Choroid plexus epithelial cell (primary cell): ENCODE measurements at places on chromosomes 3 and 15.
A peak's percentile ranks its signal among the peaks of the same experiment; 100 is the strongest.

- DNase-seq: peak; percentile 51
Measured at GRCh38 chr3:146159037-146159436, 1.9 kb downstream of the PLOD2 start.

DNA sequence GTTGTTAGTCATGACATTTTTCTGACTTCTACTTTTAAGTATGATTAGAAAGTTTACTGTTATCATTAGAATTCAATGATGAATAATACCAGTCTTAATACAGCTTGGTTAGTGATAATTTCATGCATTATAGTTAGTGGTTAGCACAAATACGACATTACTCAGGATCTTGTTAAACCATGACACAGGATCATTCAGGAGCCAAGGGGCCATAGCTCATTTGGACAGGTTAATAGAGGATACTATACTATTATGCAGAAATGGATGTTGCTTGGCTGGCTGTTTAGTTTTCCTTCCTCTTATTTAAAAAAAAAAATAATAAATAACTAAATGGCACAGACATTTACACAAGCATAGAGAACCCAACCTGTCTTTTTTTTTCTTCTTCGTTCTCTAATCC lies 55.5 kb downstream of the NSUN3 start:
- DNase-seq: no peak

- DNase-seq: peak; percentile 73
Measured at GRCh38 chr3:128395500-128396162, 71.1 kb downstream of the DNAJB8 start.

DNA sequence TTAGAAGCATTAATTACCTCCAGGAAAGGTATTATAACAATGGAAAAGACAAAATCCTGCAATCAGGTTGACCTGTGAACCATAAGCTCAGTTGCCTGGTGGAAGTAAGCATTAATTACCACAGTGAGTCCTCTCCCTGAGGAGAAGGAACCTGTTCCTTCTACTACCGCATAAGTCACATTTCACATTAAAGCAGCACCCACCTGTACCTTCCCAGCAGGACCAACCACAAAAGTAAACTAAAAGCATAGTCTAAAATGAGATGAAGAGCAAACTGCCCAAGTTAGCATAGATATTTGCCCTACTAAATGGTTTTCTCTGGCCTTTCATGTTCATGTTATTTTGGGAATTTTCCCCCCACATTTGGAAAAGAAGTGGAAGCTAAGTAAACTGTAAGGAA lies 78.2 kb downstream of the EFL1 start:
- no peak for DNase-seq

GRCh38 chr3:39142067-39142466 lies 11.3 kb downstream of the CSRNP1 start:
- DNase-seq: no peak

- peak; percentile 86 for DNase-seq
Measured at GRCh38 chr3:122560680-122561079, 3.4 kb downstream of the PARP9 start.

DNA sequence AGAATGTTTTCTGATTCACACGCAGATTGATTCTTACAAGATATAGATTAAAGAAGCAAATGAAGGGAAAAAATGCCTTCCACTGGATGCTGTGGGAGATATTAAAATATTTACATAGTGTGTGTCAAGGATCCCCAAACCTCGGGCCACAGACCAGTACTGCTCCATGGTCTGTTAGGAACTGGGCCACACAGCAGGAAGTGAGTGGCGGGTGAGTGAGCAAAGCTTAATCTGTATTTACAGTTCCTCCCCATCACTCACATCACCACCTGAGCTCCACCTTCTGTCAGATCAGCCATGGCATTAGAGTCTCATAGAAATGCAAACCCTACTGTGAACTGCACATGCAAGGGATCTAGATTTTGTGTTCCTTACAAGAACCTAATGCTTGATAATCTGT lies 552.6 kb upstream of the GOLIM4 start:
- no peak for DNase-seq

- no peak for DNase-seq
Measured at GRCh38 chr3:46671541-46672348, 21.7 kb downstream of the ALS2CL start.

DNA sequence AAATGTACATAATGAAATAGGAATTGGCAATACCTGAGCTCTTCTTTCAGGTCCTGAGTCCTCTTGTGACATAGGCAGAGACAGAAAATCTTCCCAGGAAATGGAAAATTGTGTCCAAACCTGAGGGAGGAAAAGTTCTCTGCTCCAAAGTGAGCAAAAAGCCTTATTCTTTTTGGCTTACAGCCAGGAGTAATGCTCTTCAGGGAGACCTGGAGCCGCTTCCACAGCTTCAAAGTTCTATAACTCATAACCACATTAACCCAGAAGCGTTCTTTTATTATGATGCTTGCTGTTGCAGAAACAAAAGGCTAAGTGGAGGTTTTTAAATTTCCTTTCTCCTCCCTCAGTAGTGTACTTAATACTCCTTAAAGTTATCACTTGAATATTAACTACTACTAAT lies 633 bp downstream of the IGSF10 start:
- peak; percentile 45 for DNase-seq

DNA sequence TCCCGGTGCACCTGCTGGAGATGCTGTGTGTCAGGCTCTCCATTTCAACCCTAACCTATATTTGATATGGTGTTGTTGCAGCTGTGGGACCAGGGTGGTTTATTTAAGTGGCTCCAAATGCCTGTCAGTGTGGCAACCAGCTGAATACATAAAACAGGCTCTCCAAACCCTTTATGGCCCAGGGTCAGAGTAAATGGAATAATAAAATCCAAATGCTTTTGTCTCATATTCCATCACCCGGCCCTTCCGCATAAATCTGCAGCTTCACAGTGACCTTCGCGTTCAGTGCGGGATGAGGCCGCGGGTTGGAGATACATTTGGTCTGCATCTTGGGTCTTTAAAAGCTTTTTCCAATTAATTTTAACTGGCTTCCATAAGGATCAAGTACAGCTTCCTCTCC lies 382.1 kb upstream of the NR2F2 start:
- DNase-seq: no peak

- DNase-seq: peak; percentile 99
Measured at GRCh38 chr3:107208100-107208499, 169.1 kb upstream of the CCDC54 start.

GRCh38 chr15:70196372-70197316 lies 98.9 kb upstream of the TLE3 start:
- DNase-seq: peak; percentile 96

DNA sequence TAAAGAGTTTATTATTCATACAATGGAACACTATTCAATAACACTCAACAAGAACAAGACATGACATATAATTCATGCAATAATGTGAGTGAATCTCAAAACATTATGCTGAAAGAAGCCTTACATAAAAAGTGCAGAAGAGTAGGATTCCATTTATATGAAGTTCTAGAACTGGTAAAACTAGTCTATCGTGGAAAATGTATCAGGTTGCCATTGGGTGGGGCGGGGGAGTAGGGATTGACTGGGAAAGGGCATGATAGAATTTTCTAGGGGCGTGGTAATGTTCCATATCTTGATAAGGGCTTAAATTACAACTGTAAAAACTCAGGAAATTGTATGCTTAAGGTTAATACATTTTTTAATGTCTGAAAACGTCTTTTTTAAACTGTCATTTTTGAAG lies 247.9 kb downstream of the SATB1 start:
- DNase-seq: no peak

- DNase-seq: no peak
Measured at GRCh38 chr3:152204218-152204617, 64.5 kb upstream of the MBNL1 start.

DNA sequence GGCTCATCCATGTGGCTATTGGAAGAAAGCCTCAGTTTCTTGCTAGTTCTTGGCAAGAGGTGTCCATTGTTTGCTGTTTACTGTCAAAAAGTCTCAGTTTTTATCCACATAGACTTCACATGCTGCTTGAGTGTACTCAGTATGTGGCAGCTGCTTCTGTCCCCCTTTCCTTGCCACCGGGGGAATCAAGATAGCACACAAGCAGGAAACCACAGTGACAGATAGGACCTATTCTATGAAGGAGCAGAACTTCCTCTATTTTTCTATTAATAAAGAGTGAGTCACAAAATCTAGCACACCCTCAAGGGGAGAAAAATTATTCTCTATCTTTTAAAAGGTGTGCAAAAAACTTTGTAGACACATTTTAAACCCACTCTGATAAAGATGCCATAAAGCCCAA lies 121.4 kb upstream of the GMNC start:
- DNase-seq: no peak

GRCh38 chr15:76987896-76988860 lies 6.7 kb upstream of the PSTPIP1 start:
- no peak for DNase-seq

- no peak for DNase-seq
Measured at GRCh38 chr3:160779040-160779439, 23.0 kb downstream of the PPM1L start.

- no peak for DNase-seq
Measured at GRCh38 chr3:106809041-106809440, 568.2 kb upstream of the CCDC54 start.

GRCh38 chr15:99963976-99964375 lies 230.7 kb upstream of the LYSMD4 start:
- DNase-seq: no peak

GRCh38 chr15:90683876-90684275 lies 33.3 kb upstream of the BLM start:
- DNase-seq: no peak

DNA sequence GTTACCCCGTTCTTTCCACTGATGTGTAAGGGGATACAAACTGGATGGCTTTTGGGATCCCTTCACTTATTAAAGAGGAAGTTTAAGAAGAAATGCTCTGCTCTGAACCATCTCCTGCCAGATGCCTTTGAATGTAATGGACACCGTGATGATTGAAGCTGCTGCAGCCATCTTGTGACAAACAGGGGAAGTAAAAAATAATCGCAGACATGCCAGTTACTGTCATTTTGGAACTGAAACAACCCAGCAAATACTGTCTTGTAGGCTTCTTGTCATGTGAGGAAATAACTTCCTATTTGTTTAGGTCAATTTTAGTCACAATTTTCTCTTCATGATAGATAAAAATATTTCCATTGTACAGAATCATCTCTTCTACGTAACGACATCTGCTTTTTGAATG lies 224.0 kb downstream of the CHL1 start:
- DNase-seq: no peak

- DNase-seq: peak; percentile 98
Measured at GRCh38 chr3:43180027-43180426, 74.1 kb upstream of the POMGNT2 start.

GRCh38 chr15:65042776-65043327 lies 2.3 kb upstream of the SLC51B start:
- no peak for DNase-seq
